Right kidney (tissue), 9 donors: ENCODE measurements at places on chromosomes 11 and 22.
A peak's percentile ranks its signal among the peaks of the same experiment; 100 is the strongest.

GRCh38 chr22:19995611-19996339 is 20.8 kb downstream of the ARVCF start:
- DNase-seq = no peak

DNA sequence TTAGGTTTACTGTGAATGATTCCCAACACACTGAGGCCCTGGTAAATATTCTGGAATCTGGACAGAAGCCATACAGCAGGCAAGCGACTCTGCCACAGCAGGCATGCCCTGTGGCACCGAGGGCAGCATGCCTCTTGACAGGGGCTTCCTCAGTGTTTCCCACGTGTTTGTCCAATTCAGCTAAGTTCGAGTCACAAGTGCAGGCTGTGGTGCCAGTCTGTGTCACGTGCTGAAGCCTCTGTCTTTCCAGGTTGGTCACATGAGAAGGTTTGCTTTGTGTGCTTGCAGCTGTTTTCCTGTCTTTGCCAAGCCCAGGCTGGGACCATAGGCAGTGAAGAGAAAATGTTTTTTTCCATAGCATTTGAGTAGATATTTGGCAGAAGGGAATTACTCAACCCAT is 2.4 kb upstream of the PPFIBP2 start:
- DNase-seq = no peak

DNA sequence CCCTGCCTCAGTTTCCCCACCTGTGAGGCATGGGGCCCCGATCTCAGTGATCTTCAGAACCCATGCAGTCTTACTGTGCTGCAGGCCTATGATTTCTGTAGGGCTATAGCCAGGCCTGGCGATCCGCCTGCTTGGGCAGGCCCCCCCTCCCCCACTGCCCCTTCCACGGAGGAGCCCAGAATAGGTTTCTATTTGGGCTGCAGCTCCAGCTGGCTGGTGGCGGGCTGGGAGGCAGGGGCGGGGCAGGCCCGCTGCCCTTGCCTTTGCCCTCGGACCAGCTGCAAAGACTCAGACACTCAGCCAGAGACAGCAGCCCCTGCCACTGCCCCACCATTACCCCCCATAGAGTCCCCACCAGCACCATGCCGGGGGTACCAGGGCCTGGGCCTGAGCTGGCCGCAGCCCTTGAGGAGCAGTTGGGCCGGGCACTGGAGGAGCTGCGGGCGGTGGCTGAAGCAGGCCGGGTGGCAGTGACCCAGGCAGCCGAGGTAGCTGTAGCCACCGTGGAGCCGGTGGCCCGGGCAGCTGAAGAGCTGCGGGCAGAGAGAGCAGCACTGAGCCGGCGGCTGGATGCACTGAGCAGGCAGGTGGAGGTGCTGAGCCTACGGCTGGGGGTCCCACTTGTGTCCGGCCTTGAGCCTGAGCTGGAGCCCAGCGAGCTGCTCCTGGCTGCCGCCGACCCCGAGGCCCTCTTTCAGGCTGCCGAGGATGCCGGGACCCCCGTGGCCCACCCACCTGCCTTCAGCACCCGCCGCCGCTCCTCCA is 12.2 kb downstream of the SMTN start:
- no peak for DNase-seq

DNA sequence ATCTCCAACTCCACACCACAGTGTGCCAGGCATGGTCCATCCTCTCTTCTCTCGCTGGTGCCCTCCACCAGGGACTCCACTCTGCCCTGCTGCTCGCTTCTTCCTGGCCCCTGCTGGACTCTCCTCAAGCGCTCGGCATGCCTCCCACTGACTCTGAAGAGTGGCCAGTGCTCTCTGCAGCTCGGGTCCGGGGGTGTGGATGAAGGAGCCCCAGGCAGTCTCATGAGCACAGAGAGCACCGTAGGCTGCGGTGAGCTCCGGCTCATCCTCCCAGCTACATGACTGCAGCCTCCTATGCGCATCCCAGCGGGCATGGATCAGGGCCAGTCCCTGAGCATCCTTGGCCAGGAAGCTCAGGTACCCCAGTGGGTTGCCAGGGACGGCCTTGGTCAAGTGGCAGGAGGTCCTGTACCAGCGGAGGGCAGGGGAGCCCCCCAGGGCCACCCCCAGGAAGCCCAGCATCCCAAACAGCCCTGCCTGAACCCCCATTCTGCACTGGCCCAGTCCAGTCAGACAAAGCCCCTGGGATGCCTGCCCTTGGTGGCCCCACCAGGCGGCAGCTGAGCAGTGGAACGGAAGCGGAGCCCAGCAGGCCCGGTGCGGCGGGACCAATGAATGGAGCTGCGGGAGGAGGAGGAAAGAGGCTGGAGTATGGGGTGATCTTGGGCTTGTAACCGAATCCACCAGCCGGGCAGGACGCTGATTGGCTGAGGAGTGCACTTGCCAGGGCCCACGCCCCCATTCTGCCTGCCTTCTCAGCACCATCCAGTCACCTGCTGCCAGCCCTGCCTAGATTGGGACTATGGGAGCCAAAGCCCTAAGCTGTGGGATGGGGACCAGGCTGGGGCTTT is at the start of gene PLA2G3:
TSS of gene PLA2G3 (minus strand) at position 643 of the 851 bp plus-strand sequence. CDS start at position 489, 154 bp downstream.
- DNase-seq = peak; percentile 23

DNA sequence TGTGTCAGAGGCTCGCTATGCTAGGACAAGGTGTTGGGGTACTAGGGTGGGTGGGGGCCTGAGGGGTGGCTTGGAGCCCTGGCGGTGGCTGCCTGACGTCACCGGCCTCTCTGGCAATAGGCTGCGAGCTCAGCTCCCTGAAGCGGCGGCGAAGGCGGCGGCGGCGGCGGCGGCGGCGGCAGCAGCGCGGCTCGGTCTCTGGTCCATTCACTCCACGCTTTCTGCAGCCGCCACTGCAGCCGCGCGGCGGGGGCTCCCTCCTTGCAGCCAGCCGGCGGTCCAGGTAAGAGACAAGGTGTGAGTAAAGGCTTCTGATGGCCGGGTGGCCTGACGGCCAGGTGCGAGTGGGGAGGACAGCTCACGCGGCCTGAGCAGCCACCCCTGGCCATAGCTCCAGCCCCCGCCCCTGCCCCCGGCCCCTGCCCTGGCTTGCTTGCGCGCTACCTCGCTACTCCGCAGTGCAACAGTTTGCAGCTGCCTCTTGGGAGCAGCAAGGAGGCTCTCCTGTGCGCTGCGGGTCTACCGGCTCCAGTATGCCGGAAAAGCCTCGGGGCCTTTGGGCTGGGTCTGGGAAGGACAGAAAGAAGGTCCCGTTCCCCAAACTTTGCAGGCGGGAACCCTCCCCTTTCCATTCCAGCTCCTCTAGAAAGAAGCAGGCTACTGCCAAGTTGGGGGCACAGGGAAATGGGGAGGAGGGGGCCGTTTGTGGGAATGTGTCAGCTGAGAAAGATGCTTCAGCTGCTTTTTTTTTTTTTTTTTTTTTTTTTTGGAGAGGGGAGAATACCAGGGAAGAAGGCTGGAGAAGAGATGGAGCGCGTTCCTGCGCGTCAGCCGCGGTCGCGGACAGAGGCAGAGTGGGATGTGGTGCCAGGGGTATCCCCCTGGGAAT is at the start of gene C11orf87:
TSS of gene C11orf87 (plus strand) at position 210 of the 889 bp plus-strand sequence. CDS start 1,444 bp downstream, outside the sequence.
- peak; percentile 20 for DNase-seq

DNA sequence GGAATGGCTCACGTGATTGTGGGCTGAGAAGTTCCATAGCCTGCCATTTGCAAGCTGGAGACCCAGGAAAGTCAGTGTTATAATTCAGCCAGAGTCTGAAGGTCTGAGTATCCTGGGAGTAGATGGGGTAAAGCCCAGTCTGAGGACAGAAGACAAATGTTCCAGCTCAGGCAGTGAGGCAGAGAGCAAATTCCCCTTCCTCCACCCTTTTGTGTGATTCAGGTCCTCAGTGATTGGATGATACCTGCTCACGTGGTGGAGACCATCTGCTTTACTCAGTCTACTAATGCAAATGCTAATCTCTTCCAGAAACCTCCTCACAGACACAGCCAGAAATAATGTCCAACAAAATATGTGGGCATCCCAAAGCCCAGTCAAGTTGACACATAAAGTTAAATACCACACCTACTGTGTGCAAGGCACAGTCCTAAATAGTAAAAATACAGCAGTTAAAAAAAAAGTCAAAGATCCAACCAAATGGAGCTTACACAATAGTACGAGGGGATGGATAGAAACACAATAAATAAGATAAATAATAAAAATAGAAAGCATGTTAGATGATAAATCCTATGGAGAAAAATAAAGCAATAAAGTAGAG is 13.2 kb upstream of the APOL6 start:
- no peak for DNase-seq

DNA sequence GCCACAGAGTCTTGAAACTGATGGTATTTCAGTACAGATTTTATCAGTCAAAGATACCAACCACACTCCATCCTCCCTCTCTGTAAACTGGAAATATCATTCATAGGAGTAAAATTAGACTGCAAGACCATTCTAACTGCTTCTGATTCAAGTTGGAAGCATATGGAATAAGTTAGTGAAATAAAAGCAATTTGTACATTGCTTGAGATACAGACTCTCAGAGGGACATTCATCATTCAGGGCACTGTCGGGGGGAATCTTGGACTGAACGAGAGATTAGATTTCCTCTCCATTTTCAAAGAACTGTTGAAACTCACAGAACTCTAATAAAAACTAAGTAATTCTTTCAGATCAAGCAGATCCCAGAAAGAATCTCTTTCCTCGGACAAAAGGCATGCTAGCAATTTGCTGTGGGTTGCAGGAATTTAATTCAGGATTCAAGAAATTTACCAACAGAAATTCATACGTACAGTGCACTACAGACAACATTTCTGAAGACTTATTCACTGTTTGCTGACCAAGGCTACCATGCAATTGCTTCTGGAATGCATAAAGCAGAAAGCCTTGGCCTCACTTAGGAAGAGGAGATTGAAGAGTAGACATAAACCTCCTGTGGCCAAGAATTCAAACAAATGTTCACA is 34.1 kb downstream of the PAMR1 start:
- no peak for DNase-seq

GRCh38 chr11:1705126-1706052 is 8.4 kb downstream of the KRTAP5-6 start:
- no peak for DNase-seq

DNA sequence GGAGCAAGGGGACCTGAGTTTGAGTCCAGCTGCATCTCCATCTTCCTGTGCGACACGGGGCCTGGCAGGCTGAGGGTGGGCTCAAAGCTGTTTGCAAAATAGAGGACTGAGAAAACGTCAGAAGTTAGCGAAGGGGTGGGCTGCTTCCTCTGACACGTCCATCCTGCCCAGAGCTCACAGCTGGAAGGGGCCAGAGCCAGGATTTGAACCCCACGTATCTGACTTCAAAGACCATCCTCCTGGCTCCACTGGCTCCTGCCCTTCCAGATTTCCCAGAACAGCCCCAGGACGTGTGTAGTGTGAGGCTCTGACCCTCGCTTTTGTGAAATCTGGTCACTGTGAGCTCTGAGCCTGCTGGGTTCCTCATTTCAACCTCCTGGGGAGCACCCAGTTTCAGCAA is 56.3 kb downstream of the CD82 start:
- no peak for DNase-seq

DNA sequence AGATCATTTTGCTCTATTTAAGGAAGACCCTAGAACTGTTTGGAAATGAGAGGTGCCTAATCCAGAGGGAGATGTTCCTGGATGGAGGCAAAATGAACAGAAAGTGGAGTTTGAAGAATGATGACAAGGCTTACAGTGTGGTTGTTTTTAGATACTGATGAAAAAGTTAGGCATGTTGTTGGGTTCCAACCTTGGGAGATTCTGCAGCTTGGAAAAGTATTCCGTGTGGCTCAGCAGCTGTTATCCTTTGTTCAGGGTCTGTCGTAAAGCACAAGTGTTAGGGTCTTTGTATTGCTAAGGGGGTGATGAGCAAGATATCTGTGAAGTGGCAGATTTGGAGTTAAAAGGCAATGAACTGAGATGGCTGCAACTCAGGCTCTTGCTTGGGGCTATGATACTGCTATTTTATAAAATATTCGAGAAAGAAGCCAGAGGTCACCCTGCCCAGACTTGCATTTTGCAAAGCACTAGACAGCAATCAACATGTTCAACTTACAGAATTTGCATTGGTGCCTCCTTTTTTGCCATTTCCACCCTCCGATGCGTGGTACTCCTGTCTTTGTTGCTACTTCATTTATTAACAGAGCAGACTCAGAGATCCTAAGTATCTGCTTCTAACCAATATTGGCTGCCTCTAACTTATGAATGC is 45.3 kb upstream of the POGLUT3 start:
- DNase-seq = no peak

- DNase-seq = no peak
Measured at GRCh38 chr11:95365348-95365747, 134.3 kb upstream of the SESN3 start.

- no peak for DNase-seq
Measured at GRCh38 chr11:109993786-109994185, 99.4 kb upstream of the ZC3H12C start.

- no peak for DNase-seq
Measured at GRCh38 chr11:123381149-123381548, 48.9 kb upstream of the GRAMD1B start.

DNA sequence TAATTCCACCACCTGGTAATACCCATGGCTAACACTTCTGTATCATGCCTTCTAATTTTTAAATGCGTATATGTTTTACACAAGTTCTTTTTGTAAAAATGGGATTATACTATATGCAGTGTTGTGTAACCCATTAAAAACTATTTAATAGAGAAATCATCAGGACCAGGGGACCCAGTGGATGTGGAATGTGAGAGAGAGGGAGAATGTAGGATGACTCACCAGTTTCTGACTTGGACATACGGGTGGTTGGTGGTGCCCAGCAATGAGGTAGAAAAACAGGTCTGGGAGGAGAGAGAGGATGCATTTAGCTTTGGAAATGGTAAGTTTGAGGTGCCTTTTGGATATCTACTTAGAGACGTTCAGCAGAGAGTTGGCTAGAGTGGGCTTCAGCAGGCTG is 112.0 kb upstream of the TBCEL start:
- no peak for DNase-seq

GRCh38 chr11:16895306-16895705 is 118.9 kb downstream of the PLEKHA7 start:
- no peak for DNase-seq

DNA sequence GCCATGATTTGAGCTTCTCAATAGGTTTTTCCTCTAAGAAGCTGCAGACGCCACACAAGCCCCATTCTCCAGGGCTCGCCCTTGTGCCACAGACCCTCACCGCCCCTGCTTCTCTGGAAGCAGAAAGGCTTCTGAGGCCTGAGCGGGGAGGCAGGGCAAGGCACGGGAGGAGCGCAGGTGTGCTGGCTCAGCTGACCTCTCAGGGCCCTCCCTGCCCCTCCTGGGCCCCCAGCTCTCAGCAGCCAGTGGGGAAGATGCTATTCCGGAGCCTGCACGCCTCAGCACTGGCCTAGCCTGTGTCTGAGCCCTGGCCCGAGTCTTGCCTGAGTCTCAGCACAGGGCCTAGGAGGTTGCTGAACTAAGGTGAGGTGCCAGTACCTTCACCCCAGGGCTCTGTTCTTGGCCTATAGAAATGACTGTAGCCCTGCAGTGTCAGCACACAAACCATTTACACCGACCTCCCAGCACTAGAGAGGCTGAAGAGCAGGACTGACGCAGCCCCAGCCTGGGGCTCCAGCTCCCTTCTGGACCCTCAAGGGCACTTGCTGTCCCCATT is 47.1 kb upstream of the LMO1 start:
- no peak for DNase-seq
